ENCODE measurements at places on chromosomes 12 and 14. TPM values are rescaled to one million over a fixed set of nuclear protein-coding genes. Genes with fewer than 3 reads are reported as not detected.

Gene ANKS1B
- 1.9 TPM for total RNA-seq

Gene ALX1
- 3.2 TPM for total RNA-seq

Gene ACRBP
- total RNA-seq: 0.41 TPM

Gene OR4E2
- not detected for total RNA-seq

DNA sequence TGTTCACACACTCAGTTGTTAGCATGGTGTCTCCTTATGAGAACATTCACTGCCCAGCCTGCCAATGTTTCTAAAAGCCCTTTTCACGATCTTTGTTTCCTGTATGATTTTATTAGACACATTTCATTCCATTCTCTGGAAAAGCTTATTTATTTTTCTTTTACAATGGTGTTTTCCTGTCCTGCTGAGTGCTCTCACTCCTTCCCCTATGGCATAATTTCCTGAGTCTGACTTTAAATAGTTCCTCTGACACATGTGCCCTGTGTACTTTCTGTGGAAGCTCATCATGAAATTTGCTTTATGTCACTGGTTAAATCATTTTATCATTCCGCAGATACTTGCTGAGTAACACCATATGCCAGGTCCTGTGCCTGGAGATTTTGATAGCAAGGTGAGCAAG is 612.0 kb downstream of the FLRT2 start:
- no peak overlapping the region for H3K27ac ChIP-seq
- H3K4me1 ChIP-seq: peaks cover 10% of the 10 kb centered on the region
- H3K27me3 ChIP-seq: no peaks in the 10 kb centered on the region

GRCh38 chr12:53809005-53809404 is 57.2 kb upstream of the CISTR start:
- no peak overlapping the region for H3K4me3 ChIP-seq
- H3K27ac ChIP-seq: no peak overlapping the region
- no peak for DNase-seq

GRCh38 chr14:103651585-103651984 is 22.6 kb downstream of the KLC1 start:
- H3K36me3 ChIP-seq: peaks cover 12% of the 10 kb centered on the region
- H3K4me3 ChIP-seq: no peak overlapping the region
- peak; percentile 55 for DNase-seq
- H3K4me1 ChIP-seq: peaks cover 45% of the 10 kb centered on the region
- H3K27ac ChIP-seq: peak overlapping the region; percentile 90

- no peak overlapping the region for H3K27ac ChIP-seq
- no peak overlapping the region for H3K4me3 ChIP-seq
- H3K36me3 ChIP-seq: no peaks in the 10 kb centered on the region
- DNase-seq: no peak
- H3K4me1 ChIP-seq: no peaks in the 10 kb centered on the region
- H3K27me3 ChIP-seq: peaks cover 2% of the 10 kb centered on the region
Observed at GRCh38 chr14:97377550-97377949, 580.4 kb downstream of the VRK1 start.

Gene PTPRR
- not detected for total RNA-seq
